Left kidney (tissue), 8 donors: ENCODE measurements at places on chromosomes 4 and X.

- no peak for DNase-seq
These were observed 21.0 kb upstream of the JAKMIP1 start for GRCh38 chr4:6221301-6221850.

DNA sequence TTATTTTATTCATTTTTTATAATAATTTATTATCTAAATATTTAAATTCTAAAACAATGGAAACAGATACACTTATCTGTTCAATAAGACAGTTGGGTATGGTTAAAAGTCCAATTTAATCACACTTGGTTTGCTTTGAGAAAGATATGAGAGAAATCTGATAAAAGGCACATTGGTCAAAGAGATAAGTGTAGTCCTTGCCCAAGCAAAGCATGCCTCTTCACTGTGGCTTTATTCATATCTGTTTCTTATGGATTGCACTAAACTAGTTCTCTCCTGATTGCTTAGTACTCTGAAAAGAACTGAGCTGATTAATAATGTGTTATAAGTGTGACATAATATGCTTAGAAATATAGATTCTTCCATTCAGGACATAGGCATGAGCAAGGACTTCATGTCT, 39.8 kb downstream of the CXCL1 start:
- no peak for DNase-seq

DNA sequence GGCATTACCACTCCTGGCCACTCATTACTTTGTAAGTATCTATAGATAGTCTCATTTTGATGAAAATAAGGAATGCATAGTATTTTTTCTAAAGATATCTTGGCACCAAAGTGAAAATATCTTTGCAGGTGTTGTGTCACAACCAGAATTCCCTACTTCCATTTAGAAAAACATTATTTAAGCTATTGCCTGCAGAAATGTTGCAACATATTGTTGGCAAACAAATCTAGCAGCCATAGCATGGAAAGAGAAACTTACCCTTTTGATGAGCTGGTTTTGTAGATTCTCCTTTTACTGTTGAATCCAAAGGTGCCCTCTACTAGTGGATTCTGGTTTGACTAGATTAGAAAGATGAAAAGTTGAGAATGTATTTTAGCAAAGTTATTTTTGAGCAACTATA, 138.8 kb downstream of the AREG start:
- no peak for DNase-seq

GRCh38 chr4:105950701-105951100, 55.4 kb downstream of the NPNT start:
- no peak for DNase-seq

DNA sequence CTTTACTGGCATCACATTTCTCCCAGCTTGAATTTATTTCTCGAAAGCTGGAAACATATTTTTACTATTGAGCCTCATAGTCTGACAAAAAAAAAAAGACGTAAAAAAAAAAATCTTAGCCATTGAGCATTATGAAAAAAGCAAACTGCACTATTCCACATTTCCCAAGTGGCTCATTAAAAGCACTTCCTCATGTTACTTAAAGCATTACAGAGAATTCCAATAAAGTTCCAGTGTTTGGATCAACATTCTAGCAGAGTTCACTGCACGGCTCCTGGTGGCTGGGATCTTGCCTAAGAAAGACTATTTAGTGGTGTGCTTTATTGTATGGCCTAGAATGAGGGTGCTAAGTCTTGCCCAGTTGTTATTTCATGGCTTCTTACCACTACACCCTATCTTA, 476.2 kb downstream of the PPARGC1A start:
- DNase-seq, result peak; percentile 22

DNA sequence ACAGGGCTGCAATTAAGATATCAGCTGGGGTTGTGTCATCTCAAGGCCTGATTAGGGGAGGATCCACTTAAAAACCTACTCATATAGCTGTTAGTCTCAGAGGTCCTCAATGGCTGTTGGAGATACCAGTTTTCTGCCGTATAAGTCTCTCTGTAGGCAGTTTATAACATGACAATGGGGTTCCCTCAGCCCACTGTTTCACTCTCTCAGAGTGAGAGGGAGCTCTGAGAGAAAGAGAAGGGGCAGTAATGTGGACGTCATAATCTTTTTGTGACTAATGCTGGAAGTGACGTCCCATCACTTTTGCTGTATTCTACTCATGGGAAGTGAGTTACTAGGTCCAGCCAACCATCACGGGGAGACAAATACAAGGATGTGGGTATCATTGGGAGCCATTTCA, 70.3 kb downstream of the STIM2 start:
- no peak for DNase-seq

DNA sequence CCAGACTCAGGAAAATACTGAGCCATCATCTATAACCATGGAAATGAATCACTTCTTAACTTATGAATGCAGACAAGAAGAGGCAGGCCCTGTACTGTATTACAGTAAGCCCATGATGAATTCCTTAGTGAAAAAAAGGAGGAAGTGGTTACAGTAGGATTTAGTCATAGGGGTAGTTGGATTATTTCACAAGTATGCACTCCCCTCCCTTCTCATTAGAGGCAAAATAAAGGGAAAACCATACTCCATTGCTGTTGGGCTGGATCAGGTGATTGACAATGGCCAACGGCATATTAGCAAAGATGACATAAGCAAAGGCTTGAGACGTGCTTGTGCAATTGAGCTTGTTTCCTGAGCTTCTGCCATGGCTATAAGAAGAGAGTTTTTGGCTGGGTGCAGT, 181.1 kb upstream of the PRPS2 start:
- no peak for DNase-seq

DNA sequence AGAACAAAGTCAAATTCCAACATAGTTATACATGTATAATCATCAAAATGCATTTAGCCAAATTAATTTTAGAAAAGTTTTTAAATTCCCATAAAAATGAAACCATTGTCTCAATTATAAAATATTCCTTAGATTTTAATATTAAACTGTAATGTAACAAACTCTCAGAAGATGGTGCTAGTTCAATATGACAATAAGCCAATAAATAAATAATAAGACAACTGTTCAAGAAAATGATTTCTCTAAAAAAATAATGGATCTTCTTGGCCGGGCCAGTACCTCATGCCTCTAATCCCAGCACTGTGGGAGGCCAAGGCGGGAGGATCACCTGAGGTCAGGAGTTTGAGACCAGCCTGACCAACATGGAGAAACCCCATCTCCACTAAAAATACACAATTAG, 80.3 kb downstream of the RAB28 start:
- no peak for DNase-seq

- DNase-seq, result no peak
These were observed 120.4 kb upstream of the IL1RAPL2 start for GRCh38 chrX:104445591-104445990.

- no peak for DNase-seq
These were observed 1032.7 kb downstream of the ADGRL3 start for GRCh38 chr4:62232814-62233213.

DNA sequence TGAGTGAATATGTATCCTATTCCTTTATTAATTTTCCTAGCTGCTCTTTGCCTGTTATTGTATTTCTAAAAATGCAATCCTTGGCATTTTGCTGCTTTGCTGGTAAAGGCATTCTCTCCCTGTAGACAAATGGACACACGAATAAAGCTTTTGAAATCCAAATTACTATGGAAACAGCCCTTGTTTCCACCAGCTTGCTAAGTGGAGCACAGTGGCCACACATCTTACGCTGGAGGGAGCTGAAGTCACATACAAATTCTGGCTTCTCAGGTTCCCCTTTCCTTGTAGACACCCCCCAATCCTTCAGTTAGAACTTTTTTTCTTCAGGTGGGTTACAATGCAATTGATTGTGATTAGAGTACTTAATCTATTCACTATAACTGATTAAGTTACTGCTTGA, 66.2 kb downstream of the AGA start:
- no peak for DNase-seq

- no peak for DNase-seq
These were observed 53.2 kb downstream of the MAML3 start for GRCh38 chr4:140100771-140101170.

DNA sequence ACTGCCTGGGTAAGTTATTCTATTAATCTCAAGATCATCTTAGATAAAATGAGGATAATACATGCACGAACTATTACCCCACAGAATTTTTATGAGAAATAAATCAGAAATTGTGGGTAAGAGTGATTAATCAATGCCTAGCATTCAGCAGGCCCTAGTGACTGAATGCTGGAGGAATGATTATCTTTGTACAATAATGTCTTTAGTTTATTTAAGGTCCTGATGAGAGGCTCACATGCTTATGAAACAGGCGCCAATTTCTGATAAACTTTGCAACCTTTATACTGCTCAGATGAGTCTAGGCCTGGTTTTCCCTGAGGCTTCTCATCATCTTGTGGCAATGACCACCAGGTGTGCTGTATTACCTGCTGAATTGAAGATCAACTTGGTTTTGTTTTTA, 27.8 kb upstream of the BMP2K start:
- DNase-seq, result no peak

- no peak for DNase-seq
These were observed 379.1 kb downstream of the IL1RAPL1 start for GRCh38 chrX:28966331-28966730.

- no peak for DNase-seq
These were observed 260.7 kb downstream of the COL25A1 start for GRCh38 chr4:109041463-109042360.

DNA sequence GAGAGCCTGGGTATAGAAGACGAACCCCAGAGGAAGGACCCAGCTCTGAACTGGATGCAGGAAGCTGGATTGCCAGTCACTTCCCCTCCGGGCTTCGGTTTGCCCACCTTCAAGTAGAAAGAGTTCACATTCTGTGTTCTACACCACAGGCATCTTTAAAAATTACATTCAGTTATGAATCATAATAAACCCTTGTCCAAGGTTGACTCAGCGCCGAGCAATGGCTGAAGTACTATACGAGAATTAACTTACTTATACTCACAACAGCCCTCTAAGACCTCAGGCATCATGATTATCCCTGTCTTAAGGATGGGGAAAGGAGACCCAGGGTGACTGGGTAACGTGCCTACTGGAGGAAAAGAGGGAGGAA, 72.5 kb downstream of the EVC2 start:
- no peak for DNase-seq

GRCh38 chr4:162170509-162170908, 6.7 kb upstream of the FSTL5 start:
- no peak for DNase-seq

DNA sequence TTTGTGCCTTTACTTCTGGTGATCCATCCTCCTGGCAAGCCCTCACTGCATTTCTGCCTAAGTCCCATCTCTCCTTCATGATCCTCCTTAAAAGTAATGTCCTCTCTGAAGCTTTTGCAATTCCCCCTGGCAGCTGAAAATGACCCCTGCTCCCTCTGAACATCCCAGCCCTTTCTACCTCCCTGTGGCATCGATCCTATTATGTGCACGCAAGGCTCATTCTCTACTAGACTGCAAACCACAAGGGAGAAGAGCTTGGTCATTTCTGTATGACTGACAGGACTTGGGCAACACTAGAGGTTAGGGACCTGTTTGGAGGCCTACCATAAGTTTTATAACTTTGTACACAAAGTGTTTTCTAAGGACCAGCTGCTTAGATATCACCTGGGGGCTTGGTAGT, 50.8 kb upstream of the RAP2C start:
- no peak for DNase-seq

- no peak for DNase-seq
These were observed 21.8 kb downstream of the TXLNG start for GRCh38 chrX:16807976-16808542.

- no peak for DNase-seq
These were observed 304.7 kb downstream of the SH2D1A start for GRCh38 chrX:124651031-124651430.

- no peak for DNase-seq
These were observed 1742.8 kb downstream of the PCDH7 start for GRCh38 chr4:32462944-32463343.

GRCh38 chrX:21813612-21814368, 25.6 kb upstream of the MBTPS2 start:
- no peak for DNase-seq

GRCh38 chr4:100721077-100721476, 203.3 kb upstream of the EMCN start:
- DNase-seq, result no peak

- no peak for DNase-seq
These were observed 44.9 kb downstream of the RTL3 start for GRCh38 chrX:78614264-78614663.

- DNase-seq, result no peak
These were observed 147.3 kb downstream of the KLHL13 start for GRCh38 chrX:117969328-117969727.

GRCh38 chr4:109214622-109215301, 87.7 kb downstream of the COL25A1 start:
- no peak for DNase-seq

- DNase-seq, result no peak
These were observed 11.5 kb upstream of the BMP3 start for GRCh38 chr4:81019006-81019405.
